ENCODE measurements at places on chromosomes 16 and 17.

DNA sequence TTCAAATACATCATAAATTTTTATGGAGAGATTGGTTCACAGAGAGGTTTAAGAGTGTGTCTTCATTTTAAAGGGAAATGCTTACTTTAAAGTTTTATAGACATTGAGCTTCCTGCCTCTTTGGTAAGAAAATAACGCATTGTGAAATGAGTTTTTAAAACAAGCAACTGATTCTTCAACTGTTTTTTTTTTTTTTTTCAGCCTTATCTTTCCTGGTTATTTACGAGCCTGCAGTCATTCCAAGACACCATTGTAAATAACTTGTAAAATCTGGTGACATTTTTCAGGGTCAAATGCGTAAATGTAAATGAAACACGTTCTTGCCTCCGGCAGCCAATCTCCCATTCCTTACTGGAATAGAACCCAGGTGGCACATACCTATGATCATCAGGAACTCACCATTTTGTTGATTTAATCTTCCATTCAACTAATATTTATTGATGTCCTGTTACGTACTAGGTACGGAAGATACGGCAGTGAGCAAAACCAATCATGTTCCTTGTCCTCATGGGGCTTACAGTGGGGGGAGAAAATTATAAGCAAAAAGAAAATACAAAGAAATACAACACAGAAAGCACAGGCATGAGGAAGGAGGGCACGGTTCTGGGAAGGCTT, 33.2 kb upstream of the CDYL2 start:
- no peak for DNase-seq

- DNase-seq, result no peak
These were observed 158.2 kb downstream of the AIPL1 start for GRCh38 chr17:6276711-6277110.

DNA sequence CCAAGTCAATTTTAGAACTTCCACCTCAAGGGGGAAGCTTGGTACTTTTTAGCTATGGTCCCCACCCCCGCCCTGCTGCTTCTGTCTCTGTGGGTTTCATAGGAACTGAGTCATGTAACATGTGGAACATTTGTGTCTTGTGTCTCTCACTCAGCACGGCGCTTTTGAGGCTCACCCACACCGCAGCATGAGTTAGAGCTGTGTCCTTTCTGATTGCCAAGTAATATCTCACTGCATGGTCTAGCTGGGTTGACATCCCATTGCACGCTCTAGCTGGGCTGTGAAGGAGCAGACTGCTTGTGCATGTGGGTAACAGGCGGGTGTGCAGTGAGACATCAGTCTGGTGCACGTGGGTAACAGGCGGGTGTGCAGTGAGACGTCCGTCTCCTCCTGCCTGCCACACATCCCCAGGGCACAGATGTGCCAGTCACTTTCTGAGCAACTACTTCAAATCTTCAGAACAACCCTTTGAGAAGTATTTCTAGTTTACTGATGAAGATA, 26.4 kb upstream of the SLC7A5 start:
- peak; percentile 95 for DNase-seq

DNA sequence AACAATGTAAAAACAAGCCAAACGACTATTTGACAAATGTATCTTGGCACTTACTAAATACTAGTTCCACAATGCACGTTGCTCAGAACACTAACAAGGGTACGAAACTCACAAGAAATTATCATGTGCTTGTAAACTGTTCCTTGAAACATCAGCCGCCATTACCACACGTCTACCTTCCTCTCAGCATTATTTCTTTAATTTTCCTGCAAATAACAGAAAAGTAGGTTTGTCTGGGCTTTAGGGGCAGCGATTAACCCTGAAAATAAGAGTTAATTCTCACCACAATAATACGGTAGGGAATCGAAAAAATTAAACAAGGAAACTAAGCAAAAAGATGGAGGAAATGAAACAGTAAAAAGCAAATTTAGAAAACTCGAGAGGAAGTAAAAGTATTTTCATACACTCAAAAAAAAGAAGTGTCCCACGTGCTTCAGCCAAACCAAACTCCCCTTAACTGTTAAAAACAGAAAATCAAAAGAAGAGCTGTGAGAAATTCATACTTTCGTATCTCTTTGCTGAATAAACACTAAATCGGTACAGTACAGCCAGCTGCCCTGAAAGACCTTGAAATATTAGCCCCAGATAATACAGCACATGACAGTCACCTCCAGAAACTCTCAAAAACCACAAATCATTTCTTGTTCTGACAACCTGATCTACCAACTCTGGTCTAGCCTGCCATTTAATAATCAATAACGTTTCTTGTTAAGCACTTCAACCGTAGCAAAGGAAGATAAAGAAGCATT, 1.2 kb downstream of the ARHGAP17 start:
- no peak for DNase-seq

DNA sequence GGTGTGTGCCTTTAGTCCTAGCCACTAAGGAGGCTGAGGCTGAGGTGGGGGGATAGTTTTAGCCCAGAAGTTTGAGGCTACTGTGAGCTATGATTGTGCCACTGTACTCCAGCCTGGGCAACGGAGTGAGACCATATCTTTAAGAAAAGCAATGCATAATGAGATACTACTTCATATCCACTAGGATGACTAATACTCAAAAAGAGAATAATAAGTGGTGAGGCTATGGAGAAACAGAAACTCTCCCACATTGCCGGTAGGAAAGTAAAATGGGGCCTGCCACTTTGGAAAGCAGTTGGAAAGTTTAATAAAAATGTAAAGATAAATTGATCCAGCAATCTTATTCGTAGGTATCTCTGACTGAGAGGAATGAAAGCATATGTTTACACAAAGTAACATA, 4.6 kb upstream of the NPIPB2 start:
- DNase-seq, result no peak

DNA sequence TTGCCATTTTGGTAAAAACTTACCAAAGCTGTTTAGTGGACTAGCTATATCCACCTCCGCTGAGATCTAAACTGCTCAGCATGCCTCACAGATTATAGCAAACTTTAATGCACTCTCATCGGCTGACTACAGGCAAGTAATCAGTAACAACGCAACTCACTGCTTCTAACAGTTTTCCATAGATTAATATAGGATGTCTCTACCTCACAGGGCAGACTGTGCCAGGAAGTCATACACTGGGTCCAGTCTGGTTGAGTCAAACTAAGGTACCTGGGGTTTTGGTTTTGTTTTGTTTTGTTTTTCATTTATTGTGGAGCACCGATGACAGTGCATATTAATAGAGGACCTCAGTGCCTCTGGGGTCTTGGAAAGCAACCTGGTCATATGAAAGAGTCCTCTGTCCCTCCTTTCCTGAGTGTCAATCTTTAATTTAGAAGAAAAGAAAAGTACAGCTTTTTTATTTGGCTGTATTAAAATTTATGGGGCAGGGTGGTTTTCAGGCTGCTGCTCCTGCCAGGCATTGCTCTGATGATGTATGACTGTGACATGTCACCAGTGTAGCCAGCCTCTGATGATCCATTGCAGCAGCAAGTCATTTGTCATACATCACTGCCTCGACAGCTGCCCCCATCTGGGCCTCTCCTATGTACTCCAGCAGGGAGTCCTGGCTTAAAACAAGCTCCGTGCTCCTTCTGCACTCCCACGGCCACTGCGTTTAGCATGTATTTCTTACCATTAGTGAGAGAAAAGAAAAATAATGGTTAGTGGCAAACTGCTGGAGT, 854.1 kb downstream of the KCNJ2 start:
- DNase-seq, result no peak

GRCh38 chr16:879461-879861, 78.9 kb upstream of the GNG13 start:
- DNase-seq, result no peak

DNA sequence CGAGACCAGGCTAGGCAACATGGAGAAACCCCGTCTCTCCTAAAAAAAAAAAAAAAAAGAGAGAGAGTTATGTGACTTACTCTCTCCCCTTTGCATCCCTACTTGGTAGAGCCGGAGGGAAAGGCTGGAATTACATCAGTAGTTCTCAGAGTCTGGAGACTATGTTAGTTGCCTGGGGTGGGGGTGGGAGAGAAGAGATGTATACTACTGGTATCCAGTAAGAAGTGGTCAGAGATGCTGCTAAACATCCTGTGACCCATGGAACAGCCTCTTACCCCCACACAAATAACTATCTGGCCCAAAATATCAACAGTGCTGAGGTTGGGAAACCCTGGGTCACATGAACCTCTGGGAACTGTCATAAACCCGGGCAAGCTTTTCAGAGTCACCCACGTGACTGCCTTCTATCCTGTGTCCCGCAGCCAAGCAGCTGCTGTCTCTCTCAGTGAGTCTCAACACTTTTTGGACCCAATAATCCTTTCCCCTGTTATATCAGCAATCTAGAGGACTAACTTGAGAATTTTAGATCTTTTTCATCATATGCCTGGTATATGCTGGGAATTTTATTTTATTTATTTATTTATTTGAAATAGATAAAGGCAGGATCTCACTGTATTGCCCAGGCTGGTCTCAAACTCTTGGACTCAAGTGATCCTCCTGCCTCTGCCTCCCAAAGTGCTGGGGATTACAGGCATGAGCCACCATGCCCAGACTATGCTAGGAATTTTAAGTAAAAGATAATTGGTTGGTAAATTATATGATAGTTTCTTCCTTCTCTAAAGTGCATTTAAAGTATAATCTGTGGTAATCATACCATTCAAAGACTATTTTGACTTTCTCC, 8.7 kb downstream of the EIF1 start:
- DNase-seq, result no peak

DNA sequence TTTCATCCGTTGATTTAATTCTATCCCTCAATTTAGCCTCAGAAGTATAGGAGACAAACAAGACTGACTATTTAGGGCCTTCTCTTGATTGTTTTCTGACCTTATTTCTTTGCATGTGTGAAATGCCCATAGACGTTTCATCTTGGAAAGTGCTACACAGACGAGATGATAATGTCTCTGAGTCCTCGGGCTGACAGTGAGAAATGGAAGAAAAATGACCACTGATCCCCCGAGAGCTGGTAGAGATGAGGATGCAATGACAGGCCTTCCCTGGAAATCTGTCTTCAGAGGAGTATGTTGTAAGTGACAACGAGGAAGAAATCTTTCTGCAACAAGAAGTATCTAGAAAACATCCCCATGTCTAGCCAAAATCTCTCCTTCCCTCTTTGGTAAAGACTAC, 522.9 kb downstream of the HAPSTR1 start:
- DNase-seq, result no peak

- DNase-seq, result peak; percentile 89
These were observed at the start of gene APOBR for GRCh38 chr16:28494121-28494851. TSS of gene APOBR (plus strand) at chr16:28494643. CDS start at chr16:28494682, 39 bp downstream.

GRCh38 chr16:23296994-23297393, 5.1 kb upstream of the SCNN1B start:
- DNase-seq, result peak; percentile 7

DNA sequence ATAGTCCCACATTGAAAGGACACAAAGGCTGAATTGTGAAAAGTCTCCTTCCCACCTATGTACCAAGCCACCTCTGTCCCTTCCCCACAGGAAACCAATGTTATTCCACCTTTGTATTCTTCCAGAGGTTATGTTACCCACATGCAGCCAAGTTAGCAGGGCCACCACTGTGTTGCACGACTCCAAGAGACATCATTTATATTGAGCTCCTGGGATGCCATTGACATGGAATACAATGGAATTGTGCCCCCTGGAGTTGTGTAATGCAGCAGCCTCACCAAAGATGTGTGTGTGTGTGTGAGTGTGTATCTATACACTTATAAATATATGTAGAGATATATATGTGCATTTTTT, 21.6 kb upstream of the MSI2 start:
- no peak for DNase-seq

- DNase-seq, result no peak
These were observed 5.1 kb downstream of the BPTF start for GRCh38 chr17:67830440-67830839.

Measured in stimulated activated CD4-positive, alpha-beta T cell treated with anti-CD3 and anti-CD28 coated beads, Interleukin-1b, Interleukin-23, amount 100 ng/mL, for 48 hours (primary cell).